ENCODE measurements at places on chromosomes 13 and 19.
A peak's percentile ranks its signal among the peaks of the same experiment; 100 is the strongest.

DNA sequence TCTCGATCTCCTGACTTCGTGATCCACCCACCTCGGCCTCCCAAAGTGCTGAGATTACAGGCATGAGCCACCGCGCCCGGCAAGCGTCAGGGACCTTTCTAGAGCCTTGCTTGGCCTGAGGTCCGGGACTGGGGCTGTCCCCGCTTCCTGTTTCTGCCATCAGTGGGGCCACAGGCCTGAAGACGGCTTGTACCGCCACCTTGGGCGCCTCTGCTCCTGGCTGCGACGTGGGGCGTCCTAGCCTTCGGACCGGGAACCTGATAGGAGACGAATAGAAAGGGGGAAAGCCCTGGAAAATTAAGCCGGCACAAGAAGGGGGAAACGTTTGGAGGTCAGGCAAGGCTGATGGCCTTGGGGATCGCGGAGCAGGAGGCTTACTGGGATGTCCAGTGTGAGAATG lies 35.1 kb downstream of the RNF6 start:
- no peak for DNase-seq

- peak; percentile 53 for DNase-seq
These were observed 71.0 kb downstream of the ZNF486 start for GRCh38 chr19:20237773-20238623.

GRCh38 chr13:40241125-40241798 lies 425.2 kb downstream of the FOXO1 start:
- no peak for DNase-seq

DNA sequence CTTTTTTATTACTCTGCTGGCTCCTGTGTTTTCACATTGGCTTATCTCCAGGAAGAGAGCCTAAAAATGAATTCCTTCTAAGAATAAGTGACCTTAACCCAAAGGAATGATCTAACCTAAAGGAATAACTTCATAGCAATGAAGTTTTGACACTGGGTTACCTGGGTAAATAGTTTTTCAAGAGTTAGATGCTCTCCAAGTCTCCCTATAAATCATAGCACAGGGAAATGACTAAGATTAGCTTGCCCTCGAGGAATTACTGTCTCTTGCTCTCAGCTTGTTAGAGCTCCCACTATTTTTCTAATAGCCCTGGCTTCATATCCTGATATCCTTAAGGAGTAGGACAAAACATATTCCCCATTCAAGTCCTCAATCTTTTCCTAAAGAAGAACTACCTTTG lies 66.3 kb downstream of the SPRY2 start:
- DNase-seq = no peak

- no peak for DNase-seq
These were observed 12.6 kb downstream of the FFAR2 start for GRCh38 chr19:35460608-35461007.

DNA sequence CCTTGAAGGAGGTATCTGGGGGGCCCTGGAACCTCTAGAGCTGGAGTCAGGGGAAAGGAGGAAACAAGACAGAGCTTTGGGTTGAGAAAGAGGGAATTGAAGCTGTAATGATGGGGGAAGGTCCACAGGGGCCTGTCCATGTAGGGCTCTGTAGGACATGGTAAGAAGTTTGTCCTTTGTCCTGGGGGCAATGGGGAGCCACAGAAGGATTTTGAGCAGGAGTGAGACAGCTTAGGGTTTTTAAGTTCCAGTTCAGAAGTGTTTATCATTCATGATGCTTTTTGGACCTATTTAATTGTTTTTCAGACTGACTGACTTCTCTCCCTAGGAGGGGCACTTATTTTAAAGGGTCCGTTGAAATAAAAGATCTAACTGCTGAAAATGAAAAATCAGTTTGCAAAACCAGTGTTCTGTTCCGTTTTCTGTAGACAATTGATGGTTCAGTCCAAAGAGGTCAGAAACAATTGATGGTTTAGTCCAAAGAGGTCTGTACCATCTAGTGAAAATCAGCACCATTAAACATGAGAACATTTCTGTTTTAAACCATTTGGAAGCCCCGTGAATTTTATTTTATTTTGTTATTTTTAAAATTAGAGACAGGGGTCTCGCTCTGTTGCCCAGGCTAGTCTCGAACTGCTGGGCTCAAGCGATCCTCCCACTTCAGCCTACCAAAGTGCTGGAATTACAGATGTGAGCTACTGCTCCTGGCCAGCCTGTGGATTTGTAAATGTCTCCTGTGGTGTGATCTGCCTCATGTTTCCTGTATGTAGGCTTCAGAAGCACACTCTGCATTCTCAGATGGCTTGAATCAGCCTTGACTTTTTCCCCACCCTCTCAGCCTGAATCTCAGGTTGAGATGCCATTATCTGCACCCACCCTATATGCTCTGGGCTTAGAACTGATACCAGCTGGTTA lies 8.4 kb downstream of the PLD3 start:
- no peak for DNase-seq

GRCh38 chr13:87889254-87889653 lies 218.1 kb downstream of the SLITRK5 start:
- no peak for DNase-seq

- no peak for DNase-seq
These were observed 133.7 kb downstream of the MTUS2 start for GRCh38 chr13:28953714-28954418.

- no peak for DNase-seq
These were observed 6.7 kb upstream of the ERFL start for GRCh38 chr19:41934849-41935374.

- peak; percentile 77 for DNase-seq
These were observed 460.3 kb downstream of the KCTD12 start for GRCh38 chr13:76425935-76426334.

GRCh38 chr13:35593651-35594050 lies 117.2 kb upstream of the MAB21L1 start:
- DNase-seq = no peak

DNA sequence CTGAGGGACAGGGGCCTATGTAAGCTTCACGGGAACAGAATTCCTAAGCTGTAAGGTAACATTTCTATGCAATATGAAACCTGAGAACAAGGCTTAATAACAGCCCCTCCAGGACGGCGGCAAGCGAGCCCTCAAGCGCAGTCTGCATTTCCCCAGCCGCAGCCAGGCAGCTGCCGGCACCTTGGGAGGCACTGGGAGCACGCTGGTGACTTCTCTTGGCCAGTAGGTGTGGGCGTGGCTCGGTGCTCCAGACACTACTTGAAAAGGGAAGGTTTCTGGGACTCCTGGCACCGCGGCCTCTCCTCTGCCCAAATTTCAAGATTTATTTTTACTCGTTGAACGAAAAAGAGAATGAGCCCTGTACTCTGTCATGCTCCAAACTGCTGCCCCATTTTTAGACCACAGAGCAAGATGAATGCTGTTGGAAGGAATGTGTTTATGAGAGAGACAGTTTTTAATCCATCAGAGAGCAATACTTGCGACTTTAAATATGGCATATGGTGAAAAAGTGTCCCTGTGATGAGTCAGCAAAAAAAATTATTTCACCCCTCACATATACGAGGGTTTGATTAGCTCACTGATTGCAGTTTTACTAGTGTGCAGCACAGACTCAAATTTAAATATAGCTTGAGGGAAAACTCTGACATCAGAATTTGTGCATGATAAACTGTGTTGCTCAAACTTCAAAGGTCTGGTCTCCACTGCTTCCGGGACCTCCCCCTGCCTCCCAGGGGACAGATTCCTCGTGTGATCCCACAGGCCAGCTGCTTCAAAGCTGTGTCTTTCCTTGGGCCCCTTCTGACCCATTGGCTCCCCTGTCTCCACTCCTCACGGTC lies 81.2 kb downstream of the COL4A2 start:
- DNase-seq = peak; percentile 78

- no peak for DNase-seq
These were observed 13.3 kb downstream of the ZC3H4 start for GRCh38 chr19:47100290-47100689.

- peak; percentile 99 for DNase-seq
These were observed at the start of gene USPL1 for GRCh38 chr13:30617315-30618185. Gene USPL1 (plus strand): TSS chr13:30617920. CDS start chr13:30621141, 3,221 bp downstream.

- no peak for DNase-seq
These were observed 218.0 kb downstream of the RGCC start for GRCh38 chr13:41675306-41675705.

- DNase-seq = no peak
These were observed 322.0 kb upstream of the KLHL1 start for GRCh38 chr13:70430256-70430655.

- DNase-seq = no peak
These were observed 18.5 kb downstream of the MAN2B1 start for GRCh38 chr19:12648088-12648487.

- DNase-seq = peak; percentile 80
These were observed 1832.8 kb upstream of the MIR17HG start for GRCh38 chr13:89514534-89515312.

- DNase-seq = no peak
These were observed 918 bp upstream of the LHB start for GRCh38 chr19:49017666-49018351.

DNA sequence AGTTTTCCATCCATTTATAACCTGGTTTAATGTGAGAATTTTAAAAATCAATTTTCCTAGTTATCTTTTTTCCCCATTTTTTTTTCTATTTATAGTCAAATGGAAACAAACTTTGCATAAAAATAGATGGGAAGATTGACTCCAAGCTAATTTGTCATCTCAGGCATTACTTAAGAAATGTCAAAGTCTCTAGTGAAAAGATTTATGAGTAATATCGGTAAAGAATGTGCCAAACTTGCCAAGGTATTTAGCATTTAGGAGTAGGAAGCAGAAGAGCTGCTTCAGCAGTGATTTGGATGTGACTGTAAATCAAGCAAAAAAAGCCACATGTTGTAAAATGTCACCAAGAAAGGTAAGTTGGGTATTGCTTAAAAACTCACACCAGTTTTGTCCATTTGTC lies 108.6 kb downstream of the LACC1 start:
- DNase-seq = no peak

GRCh38 chr13:99990126-99990977 lies 8.8 kb downstream of the ZIC2 start:
- no peak for DNase-seq

DNA sequence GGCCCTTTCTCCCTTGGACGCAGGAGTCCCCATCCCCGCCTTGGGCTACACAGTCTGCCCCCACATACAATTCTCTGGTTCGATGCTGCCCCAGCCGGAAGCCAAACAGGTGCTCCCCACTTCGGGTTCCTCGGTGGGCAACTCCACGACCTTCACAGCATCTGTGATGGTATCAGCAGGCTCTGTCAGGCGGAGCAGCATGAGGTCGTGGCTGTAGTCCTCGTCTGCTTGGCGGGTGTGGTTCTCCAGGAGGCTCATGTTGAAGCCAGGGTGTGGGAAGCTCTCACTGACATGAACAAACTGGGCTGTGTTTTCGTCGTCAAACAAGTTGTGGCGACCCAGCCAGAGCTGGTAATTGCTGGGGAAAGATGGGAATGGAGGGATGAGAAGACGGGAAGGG lies 3.5 kb downstream of the KLK1 start:
- DNase-seq = no peak

- DNase-seq = no peak
These were observed 21.8 kb upstream of the RAB20 start for GRCh38 chr13:110583178-110583865.

DNA sequence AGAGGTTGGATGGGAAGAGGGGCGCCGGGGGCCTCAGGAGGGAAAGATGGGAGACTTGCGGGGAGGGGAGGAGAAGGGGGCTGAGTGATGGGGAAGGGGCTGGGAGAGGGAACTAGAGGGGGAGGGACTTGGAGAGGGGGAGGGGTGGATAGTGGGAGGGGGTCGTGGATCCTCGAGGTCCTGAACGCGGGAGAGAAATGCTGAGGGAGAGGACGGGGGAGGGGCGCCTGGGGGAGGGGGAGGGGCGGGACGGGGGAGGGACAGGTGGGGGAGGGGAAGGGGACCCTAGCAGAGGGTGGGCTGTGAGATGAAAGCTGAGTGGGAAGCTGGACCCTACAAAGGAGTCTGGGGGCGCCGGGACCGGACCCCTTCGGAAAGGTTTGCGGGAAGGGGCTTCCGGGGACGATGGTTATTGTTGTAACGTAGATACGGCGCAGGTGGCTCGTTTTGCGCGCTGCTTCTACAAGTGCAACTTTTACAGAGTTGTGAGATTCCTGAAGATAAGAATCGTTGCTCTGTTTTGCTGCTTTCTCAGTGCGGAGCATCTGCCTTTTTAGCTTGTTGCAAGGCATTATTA lies 418 bp downstream of the ZNF444 start:
- DNase-seq = no peak

GRCh38 chr13:110916301-110917142 lies 1.7 kb upstream of the ANKRD10 start:
- peak; percentile 21 for DNase-seq

GRCh38 chr13:69410761-69411160 lies 696.9 kb upstream of the ATXN8OS start:
- DNase-seq = no peak

- no peak for DNase-seq
These were observed 1155.1 kb downstream of the OLFM4 start for GRCh38 chr13:54183728-54184127.

DNA sequence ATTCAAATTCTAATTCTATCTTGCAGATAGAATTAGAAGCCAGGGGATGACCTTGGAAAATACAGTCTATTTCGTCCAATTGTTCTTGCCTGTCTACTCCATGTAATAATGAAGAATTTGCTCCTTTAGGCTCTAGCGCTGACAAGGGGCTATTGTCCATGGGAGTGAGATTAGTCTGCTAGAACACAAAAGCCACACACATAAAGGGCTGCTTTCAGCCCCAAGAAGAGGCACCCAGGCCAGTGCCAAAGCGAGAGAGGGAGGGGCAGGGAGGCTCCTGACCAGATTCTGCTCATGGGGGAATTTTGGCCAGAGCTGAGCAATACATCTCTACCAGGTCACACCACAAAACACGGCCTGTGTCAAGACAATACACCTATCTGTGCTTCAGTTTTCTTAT lies 1306.9 kb downstream of the UQCRFS1 start:
- no peak for DNase-seq

DNA sequence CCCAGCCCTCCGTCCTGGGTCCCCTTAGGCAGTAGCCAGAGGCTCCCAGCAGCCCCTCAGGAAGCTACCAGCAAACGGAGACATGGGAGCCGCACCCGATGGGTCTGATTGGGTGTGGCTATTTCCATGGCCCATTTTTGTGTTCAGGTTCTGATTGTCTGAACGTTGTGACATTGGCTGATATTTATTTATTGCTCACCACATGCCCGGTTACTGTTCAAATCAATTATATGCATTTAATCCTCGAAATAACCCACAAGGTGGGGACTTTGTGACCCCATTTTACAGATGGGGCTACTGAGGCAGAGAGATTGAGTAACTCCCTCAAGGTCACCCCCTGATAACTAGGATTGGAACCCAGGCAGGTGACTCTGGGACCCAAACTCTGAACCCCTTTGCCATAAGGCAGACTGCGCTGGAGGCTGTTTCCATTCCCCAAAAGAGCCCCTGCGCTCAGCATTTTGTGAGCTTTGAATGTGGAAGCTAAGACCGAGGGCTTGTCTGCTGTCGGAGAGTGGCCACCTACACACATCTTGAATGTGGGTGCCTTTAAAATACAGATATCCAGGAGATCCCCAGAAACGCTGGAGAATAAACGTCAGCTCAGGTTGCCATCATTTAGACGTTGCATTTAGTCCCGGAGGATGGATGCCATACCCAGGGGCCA lies 13.6 kb upstream of the MCF2L start:
- no peak for DNase-seq

- DNase-seq = no peak
These were observed 4.0 kb upstream of the ERFL start for GRCh38 chr19:41932259-41932719.
